Cortex of kidney (tissue), 1 donor: ENCODE measurements at places on chromosomes 3 and 15.

GRCh38 chr3:4802903-4803302, 176.3 kb upstream of the BHLHE40 start:
- no peak for DNase-seq

GRCh38 chr3:76367281-76367680, 581.9 kb upstream of the ZNF717 start:
- DNase-seq, result no peak

- no peak for DNase-seq
Observed at GRCh38 chr3:160435095-160435494, 14.5 kb downstream of the TRIM59 start.

GRCh38 chr3:99803297-99803696, 14.4 kb upstream of the CMSS1 start:
- no peak for DNase-seq

- DNase-seq, result no peak
Observed at GRCh38 chr15:70442211-70442610, 321.1 kb downstream of the UACA start.
